ENCODE measurements at places on chromosomes 2 and 18.

DNA sequence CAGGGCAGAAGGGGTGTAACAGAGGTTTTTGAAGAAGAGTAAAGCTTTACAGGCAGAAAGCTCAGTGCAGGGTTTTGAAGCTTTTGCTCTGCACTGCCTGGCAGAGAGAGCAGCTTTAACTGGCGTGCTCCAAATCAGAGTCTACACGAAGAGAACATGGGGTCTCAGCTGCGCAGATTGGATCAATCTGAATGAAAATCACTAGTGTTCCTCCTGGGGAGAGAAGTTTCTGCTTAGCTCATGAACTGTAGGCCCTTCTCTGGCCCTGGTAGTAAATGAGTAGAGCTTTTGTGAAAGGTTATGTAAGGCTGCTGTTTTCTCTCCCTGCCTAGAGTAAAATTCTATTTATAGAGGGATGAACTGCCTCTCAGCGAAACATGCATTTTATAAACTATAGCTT is 13.6 kb downstream of the DCC start:
- no peak for DNase-seq

DNA sequence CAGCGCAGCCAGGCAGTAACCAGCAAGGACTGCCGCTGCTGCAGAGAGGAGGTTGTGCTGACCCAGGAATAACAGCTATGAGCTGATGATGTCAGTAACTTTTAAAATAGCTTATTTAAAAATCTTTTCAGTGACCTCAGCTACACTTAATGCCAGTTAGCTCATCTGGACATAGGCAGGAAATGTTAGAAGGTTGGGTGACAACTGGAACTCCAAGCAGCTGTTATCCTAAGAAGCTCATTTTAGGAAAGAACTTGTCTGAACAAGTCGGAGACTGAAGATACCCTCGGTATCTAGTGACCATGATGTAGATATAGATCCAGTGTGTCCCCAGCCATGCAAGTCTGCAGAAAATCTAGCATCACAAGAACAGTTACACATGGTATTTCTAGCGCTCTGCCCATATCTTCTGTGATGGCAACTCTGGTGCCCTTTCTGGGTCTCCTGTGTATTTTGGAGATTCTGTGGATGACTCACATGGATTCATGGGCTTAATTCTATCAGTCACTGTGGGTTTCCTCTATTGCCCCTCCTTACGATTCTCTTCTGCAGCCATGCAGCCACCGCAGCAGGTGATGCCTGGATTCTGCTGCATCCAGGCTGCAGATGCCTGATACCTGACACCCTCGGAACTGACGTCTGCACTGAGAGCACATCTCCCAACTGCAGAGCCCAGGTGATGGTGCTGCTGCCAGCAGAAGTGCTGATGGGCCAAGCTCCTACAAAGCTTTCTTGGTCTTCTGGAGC is 19.8 kb upstream of the PLEK start:
- no peak for DNase-seq

DNA sequence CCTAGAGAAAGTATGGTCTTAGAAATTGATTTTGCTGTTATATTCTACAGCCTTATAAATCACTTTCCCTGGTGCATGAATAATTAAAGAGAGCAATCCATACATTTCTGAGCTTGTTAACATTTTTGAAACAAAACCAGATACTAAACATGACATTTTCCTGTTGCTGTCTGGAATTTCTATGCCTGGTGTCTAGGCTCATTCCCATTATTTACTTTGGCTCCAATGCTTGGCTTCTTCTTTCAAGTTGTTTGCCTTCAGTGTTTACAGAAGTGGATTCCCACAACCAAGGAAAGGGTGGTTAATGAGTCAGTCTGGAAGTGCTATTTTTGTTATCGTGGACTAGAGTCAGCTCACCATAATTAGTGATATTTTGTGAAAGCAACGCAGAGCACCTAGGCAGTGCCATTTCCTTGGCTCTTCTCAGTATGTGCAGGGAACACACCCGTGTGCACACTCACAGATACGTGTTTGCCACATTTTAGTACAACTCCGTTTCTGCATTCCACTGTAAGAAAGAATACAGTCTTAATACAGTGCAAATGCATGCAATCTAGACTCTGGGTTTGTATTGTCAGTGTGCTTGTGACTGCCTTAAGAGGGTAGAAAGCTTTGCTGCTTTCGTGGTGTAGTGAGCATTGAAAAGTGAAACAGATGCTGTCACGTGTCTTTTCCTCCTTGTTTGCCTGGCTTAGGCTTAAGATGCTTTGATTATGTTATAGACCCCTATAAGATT is 185.0 kb upstream of the RASGRP3 start:
- no peak for DNase-seq

- peak; percentile 63 for DNase-seq
Observed at GRCh38 chr2:54558188-54559005, 102.3 kb downstream of the SPTBN1 start.

DNA sequence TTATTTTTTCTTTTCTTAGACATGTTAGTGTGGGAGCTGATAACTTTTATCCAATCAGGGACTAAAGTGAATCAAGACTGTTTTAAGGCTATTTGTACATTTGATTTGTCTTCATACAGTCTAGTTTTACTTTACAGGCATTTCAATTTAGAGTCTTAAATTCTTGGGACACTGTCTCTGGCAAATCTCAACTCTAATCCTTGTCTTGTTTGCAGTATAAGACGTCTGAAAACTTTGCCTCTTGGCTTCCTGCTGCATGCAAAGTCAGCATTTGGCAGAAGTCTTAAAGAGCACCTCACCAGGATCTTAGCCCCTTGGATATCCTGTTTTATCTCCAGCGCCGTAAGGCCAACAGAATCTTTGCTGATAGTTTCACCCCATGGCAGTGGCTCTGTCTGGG is 30.3 kb downstream of the SPOPL start:
- no peak for DNase-seq
